ENCODE measurements at places on chromosomes 16 and 17.

GRCh38 chr17:1946021-1946932 is 78.9 kb downstream of the RTN4RL1 start:
- no peak for DNase-seq

- DNase-seq: no peak
These were observed 51.9 kb downstream of the MEOX1 start for GRCh38 chr17:43609613-43610385.

GRCh38 chr17:79915850-79916430 is 76.7 kb upstream of the CBX4 start:
- DNase-seq: peak; percentile 22

GRCh38 chr16:58615280-58615679 is 14.3 kb downstream of the CNOT1 start:
- peak; percentile 50 for DNase-seq

DNA sequence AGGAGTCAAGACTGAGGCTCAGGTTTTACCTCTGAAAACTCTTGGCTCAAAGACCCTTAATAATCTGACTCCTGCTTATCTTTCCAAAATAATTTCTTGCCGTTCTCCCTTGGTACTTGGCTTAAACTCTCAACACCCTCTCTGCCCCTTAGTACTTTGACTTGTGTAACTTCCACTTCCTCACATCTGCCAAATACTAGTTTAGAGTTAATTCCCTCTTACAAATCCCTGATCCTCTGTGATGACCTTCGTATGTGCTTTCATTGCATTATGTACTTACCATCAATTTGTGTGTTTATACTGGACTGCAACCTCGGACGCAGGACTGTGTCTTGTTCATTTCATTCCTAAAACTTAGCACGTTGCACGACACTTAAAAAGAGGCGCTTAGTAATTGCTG is 35.2 kb downstream of the ZNF207 start:
- no peak for DNase-seq

DNA sequence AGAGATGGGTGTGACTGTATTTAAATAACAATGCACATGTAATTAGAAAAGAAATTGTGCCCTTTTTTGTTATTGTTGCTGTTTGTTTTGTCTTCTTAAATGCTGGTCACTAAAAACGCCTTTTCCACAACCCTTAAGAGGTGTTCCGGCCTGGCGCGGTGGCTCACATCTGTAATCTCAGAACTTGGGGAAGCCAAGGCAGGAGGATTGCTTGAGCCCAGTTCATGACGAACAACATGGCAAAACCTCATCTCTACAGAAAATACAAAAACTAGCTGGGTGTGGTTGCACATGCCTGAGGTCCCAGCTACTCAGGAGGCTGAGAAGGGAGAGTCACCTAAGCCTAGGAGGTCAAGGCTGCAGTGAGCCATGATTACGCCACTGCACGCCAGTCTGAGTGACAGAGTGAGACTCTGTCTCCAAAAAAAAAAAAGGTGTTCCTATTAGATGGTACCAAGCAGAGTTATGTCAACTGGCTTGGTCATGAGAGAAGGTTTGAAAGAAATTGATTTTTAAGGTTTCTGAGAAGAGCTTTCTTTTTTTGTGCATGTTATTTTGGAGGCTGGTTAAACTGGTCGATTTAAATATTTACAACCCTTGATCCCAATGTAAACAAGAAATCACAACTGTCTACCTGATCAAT is 23.5 kb upstream of the RFFL start:
- no peak for DNase-seq

- DNase-seq: no peak
These were observed at the start of the genes KCTD19 and LRRC36 for GRCh38 chr16:67326472-67327309. TSS of gene KCTD19 (minus strand) at chr16:67326741. CDS start at chr16:67326707, 34 bp downstream. TSS of gene LRRC36 (plus strand) at chr16:67326815. CDS start at chr16:67326863, 48 bp downstream.

- DNase-seq: peak; percentile 51
These were observed 11.5 kb upstream of the ZC3H18 start for GRCh38 chr16:88558457-88559442.

DNA sequence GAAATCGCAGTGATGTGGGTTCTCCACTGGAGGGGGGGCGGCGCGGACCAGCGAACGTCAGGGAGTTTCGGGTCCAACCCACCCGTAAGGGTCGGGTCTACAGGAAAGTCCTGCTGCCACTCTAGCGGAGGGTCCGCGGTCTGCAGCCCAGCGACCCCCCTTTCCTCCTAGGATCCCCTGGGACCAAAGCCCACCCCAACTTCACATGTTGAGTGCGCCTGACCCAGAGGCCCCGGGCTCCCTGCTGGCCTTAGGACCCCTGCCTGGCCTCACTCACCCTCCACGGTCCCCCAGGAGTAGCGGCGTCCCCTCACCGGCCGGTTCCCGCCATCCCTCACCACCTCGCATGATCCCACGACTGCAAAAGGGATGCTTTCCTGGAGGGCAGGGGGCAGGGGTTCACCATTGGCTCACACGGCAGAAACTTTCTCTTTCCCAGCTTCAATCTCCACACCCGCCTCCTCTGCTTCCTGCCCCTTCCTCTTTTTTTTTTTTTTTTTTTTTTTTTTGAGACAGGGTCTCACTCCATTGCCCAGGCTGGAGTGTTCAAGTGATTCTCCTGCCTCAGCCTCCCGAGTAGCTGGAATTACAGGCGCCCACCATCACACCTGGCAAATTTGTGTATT is 3.1 kb downstream of the SEPTIN1 start:
- DNase-seq: no peak

- no peak for DNase-seq
These were observed 80.4 kb downstream of the C16orf78 start for GRCh38 chr16:49453983-49454382.

DNA sequence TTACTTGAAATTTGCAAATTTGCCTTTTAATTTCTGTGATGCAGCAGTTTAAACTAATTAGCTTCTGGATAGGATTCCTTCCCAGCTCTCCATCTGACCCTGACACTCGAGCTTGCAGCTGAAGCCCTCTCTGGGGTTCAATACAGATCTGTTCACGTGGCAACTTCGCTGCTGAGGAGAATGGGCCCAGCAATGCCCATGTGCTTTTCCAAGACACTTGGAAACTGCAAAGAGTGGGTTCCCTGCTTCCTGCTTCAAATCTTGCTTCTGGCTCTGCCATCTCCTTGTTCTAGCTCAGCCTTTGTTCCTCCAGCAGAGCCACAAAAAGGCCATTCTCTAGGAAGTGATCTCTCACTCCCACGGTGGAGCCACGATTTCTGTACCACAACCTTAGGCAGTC is 50.0 kb upstream of the IRX6 start:
- no peak for DNase-seq

- DNase-seq: no peak
These were observed 37.3 kb downstream of the SMG6 start for GRCh38 chr17:2266045-2266864.

DNA sequence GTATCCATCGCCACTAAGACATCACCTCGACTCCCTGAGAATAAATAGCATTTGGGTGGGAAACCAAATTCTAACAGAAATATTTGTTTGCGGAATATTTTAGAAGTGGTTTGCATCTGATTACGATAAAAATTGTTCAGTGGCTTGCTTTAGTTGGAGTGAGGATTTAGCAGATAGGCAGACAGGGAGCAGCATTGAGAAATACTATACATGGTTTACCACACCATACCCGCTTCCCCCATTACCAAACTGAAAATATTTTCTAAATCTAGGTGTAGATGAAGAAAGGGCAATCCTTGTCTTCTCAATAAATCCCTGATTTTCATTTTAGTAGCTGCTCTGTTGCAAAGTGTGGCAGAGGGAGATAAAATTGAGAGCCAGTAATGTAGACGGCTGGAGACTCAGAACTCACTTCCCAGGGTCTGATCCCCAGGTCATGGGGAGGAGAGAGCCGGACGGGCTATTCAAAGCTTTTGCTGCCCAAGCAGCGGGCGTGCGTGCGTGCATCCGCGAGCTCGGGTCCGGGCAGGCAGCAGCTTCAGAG is 808 bp upstream of the BAHCC1 start:
- no peak for DNase-seq

DNA sequence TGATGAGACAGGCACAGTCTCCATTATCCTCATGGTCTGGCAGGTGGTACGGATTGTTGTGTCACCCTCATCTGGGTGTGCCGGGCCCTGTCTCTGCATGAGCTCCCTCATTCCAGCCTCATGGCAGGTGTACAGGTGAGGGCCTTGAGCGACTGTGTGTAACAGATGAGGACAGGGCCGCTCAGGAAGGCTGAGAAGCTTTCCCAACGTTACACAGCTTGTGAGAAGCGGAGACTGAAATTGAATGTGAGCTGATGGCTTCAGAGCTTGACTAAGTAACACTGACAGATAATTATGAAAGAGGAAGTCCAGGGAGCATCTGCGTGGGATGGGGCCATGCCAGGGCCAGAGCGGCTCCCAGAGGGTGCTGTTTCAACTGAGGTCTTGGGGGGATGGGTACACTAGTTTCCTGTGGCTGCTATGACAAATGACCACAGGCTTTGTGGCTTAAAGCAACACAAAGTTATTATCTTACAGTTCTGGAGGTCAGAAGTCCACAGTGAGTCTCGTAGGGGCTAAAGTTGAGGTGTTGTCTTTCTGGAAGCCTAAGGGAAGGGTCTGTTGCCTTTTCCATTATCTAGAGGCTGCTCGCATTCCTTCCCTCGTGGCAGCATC is 36.7 kb downstream of the CMIP start:
- DNase-seq: peak; percentile 50

- DNase-seq: no peak
These were observed 15.4 kb upstream of the HSBP1 start for GRCh38 chr16:83792391-83792790.

DNA sequence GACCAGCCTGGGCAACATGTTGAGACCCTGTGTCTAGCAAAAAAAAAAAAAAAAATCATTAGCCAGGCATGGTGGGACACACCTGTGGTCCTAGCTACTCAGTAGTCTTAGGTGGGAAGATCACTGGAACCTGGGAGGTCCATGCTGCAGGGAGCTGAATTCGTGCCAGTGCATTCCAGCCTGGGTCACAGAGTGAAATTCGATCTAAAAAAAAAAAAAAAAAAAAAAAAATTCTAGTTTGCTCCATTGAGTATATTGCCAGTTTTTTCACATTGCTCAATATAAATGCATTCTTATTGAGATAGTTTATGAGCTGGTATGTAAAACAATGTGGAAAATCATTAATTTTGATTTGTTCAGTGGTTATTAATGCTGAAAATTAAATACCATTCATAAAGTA is 52.0 kb downstream of the ABHD15 start:
- peak; percentile 62 for DNase-seq

DNA sequence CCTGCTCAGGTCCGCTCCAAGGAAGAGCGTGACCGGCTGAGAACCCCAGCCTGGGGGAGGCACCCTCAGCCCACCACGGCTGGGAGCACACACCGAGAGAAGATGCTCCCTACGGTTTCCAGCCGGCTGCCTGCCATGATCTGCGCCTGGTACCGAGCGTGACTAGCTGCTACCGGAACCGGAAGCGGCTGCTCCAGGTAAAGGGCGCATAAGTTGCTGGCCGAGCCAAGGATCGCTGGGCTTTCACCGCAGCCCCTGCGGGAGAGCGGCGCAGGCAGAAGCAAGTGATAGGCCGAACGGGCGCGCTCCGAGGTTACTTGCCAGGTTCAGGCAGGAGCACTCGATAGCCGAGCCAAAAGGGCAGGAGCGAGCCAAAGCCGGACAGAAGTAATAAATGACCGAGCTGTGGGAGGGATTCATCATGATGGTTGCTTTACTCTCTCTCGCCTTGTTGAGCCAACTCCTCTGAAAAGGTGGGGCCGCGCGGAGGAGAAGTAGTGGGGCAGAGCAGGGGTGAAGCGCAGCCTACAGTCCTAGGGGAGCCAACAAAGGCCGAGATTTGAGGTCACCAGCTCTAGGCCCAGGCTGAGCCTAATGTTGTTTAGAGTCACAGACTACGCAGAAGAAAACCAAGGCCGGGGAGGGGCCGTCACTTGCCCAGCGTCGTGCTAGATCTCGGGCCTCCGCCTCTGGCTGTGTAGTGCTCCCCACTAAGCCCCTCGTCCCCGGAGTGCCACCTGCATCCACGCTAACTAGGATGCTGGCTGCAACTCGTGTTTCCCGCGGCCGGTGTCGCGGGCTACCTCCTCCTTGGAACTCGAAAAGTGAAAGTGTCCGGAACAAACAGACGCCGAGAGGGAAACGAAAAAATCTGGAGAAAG is at the start of gene MRPS23:
MRPS23 (minus strand) TSS at position 171 of the 881 bp plus-strand sequence; CDS start at position 137, 34 bp downstream.
- peak; percentile 99 for DNase-seq

GRCh38 chr16:69131839-69132423 is 457 bp downstream of the CHTF8 start:
- DNase-seq: peak; percentile 77

DNA sequence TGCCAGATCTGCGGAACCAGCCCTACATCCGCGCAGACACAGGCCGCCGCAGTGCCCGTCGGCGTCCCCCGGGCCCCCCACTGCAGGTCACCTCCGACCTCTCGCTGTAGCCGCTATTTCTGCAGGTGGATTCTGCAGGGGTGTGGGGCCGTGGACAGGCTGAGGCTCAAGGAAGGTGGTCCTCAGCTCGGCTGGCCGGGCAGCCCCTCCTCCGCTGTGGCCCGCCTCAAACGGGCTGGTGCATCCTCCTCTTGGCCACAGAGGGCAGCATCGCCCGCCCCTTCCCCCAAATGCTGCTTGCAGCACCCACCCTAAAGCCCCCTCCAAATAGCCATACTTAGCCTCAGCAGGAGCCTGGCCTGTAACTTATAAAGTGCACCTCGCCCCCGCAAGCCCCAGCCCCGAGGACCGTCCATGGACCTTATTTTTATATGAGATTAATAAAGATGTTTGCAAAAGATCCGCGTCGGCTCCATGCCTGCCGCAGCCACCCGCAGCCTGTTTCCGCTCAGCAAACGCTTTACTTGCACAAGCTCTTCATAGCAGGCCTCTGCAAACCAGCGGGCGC is 14.9 kb downstream of the SPATA32 start:
- no peak for DNase-seq

DNA sequence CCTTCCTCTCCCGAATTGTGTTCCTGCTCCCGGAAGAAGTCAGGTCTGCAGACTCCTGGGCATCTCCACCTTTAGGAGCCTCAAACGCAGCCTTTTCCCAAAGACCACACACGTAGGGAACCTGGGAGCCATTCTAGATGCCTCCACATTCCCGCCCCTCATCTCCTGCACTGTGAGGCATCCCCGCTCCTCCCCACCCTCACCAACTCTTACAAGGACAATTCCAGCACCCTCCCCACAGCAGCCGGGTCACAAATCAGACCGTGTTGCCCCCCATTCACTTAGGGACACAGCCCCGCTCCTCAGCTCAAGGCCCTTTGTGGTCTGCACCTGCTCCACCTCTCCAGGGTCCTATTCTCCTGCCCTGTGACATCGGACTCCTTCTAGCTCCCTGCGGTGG is 49.6 kb downstream of the ABR start:
- no peak for DNase-seq

GRCh38 chr17:27445971-27446370 is 10.3 kb upstream of the KSR1 start:
- no peak for DNase-seq

Measured in AG10803 (cell line).